Left kidney (tissue), 8 donors: ENCODE measurements at places on chromosomes 5 and 9. TPM values are rescaled to one million over a fixed set of nuclear protein-coding genes. Genes with fewer than 3 reads are reported as not detected.

Gene NOL8
- 60.7 TPM for polyA plus RNA-seq

Gene RAI14
- 102 TPM for polyA plus RNA-seq

Gene RGS3
- 38.5 TPM for polyA plus RNA-seq

Gene C9orf50
- polyA plus RNA-seq = 0.30 TPM

Gene ANKRD31
- polyA plus RNA-seq = 0.86 TPM

Gene MLANA
- polyA plus RNA-seq = 1.0 TPM

Gene SET
- 720 TPM for polyA plus RNA-seq

Gene ECSCR
- 21.9 TPM for polyA plus RNA-seq

Gene CHSY3
- polyA plus RNA-seq = 5.0 TPM

Gene WDR31
- polyA plus RNA-seq = 7.7 TPM

Gene DUSP1
- polyA plus RNA-seq = 59.3 TPM

Gene NCS1
- polyA plus RNA-seq = 24.2 TPM

Gene SOX30
- polyA plus RNA-seq = 0.50 TPM

Gene AMACR
- polyA plus RNA-seq = 105 TPM

Gene GABRB2
- 2.5 TPM for polyA plus RNA-seq

Gene CORO2A
- polyA plus RNA-seq = 2.2 TPM

Gene CSF2
- polyA plus RNA-seq = not detected

Gene LCN10
- 1.8 TPM for polyA plus RNA-seq

Gene CATSPER3
- 1.7 TPM for polyA plus RNA-seq

Gene SPOCK1
- polyA plus RNA-seq = 7.9 TPM
